Activated CD4-positive, alpha-beta memory T cell treated with anti-CD3 and anti-CD28 coated beads, Interleukin-2, amount 10 ng/mL, durations not matched to agents 7 days and 5 days (primary cell): ENCODE measurements at places on chromosomes 11 and 22.

DNA sequence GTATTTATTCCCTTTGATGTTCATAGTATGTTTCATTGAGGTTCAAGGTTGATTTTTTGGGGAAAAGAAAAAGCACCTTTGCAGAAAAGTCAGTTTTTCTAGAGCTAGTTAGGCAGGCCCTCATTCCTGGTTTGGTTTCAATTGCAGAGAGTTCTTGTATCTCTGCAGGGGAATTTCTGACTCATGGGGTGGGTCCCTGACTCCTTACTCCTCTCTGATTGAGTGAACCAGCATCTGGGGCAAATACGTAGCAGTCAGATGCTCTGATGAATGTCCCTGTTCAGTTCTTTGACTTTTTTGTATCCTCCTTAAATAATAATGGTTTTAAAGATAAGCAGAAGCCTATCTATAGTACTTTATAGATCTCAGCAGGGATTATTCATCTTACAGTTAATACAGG is 7.7 kb upstream of the NCR3LG1 start:
- DNase-seq, result no peak

- DNase-seq, result no peak
Measured at GRCh38 chr22:49306632-49307480, 520.8 kb downstream of the BRD1 start.

- no peak for DNase-seq
Measured at GRCh38 chr11:10605941-10606381, 37.5 kb upstream of the LYVE1 start.

GRCh38 chr11:9137293-9138132 is 46.1 kb upstream of the SCUBE2 start:
- peak; percentile 78 for DNase-seq

DNA sequence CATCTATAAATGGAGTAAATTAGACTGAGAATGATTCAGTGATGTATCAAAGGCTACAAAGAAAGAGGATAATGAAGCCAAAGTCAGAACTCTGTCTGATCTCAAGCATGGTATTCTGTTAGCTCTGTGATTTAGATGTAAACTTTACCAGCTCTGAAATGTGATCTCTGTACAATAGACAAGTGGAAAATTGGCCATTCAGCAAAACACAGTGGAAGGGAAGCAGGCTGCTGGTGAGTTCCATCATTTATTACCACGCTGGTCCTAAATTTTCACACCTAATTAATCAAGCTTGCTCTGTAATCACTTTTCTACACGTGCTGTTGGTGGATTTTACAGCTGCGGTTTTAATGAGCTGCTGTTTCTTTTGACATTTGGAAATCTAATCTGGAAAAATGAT is 145.1 kb upstream of the OPCML start:
- DNase-seq, result no peak

- no peak for DNase-seq
Measured at GRCh38 chr11:94117871-94118270, 10.8 kb upstream of the PANX1 start.

GRCh38 chr22:23984430-23984829 is 4.5 kb downstream of the GSTT2 start:
- DNase-seq, result peak; percentile 60

DNA sequence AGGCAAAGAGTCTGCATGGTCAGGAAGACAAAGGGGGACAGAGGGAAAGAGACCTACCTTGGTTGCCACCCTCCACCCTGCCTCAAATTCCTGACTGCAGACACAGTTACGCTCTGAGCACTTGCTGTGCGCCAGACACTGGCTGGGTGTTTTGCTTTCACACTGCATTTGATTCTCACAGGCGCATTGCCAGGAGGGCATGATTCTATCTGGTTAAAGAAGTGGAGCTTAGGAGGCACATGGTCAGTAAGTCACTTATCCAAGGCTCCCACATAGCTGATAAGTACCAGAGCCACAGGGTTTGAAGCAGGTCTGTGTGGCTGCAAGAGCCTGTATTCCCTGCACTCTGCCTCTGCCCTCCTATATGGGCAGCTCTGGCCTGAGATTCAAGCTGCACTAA is 103.9 kb downstream of the TIMP3 start:
- DNase-seq, result no peak

DNA sequence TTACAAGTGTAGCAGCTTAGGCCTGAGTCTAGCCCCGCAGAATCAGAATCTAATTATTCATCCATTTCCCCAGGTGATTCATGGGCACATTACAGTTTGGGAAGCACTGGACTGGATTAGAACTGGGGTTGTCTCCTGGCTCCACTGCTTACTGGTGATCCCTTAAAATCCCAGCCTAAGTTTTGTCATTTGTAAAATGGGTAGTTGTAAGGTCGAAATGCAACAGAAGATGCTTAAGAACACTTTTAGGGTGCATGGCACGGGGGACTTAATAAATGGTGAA is 1.3 kb downstream of the STX3 start:
- DNase-seq, result no peak

GRCh38 chr11:86222081-86222480 is 22.5 kb upstream of the EED start:
- DNase-seq, result no peak

- DNase-seq, result no peak
Measured at GRCh38 chr11:114440121-114440860, 1.0 kb downstream of the REXO2 start.

GRCh38 chr11:33451364-33451763 is 194.2 kb downstream of the HIPK3 start:
- no peak for DNase-seq

- no peak for DNase-seq
Measured at GRCh38 chr22:43479301-43479950, 67.6 kb downstream of the MPPED1 start.

DNA sequence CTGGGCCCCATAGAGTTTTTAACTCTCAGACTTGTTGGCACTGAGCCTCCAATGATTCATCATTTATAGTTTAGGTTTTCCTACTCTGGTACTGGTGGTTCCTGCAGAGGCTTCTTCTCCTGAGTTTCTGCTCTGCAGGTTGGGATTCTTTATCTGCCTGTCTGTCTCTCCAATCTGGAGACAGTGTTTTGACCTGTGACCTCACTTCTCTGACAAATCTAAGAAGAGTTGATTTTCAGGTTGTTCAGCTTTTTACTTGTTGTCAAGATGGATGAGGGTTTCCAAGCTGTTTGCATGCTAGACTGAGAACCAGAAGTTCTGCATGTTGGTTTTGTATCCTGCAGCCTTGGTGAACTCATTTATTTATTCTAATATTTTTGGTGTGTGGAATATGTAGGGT is 63.9 kb downstream of the JAM3 start:
- DNase-seq, result no peak

- DNase-seq, result no peak
Measured at GRCh38 chr11:123594921-123595320, 59.5 kb downstream of the SCN3B start.

GRCh38 chr22:29260601-29261315 is 7.0 kb downstream of the RHBDD3 start:
- DNase-seq, result no peak

- DNase-seq, result no peak
Measured at GRCh38 chr11:22626573-22627239, 1.1 kb upstream of the FANCF start.

- no peak for DNase-seq
Measured at GRCh38 chr11:87536565-87536964, 498.8 kb downstream of the TMEM135 start.

- no peak for DNase-seq
Measured at GRCh38 chr22:50311606-50312351, 4.3 kb upstream of the PLXNB2 start.

- no peak for DNase-seq
Measured at GRCh38 chr11:20102397-20102796, 57.9 kb downstream of the DBX1 start.

GRCh38 chr22:25930083-25930482 is 188.1 kb downstream of the MYO18B start:
- no peak for DNase-seq

- DNase-seq, result no peak
Measured at GRCh38 chr11:85086504-85087284, 540.5 kb downstream of the DLG2 start.

GRCh38 chr11:104183593-104183992 is 19.6 kb upstream of the PDGFD start:
- DNase-seq, result no peak

DNA sequence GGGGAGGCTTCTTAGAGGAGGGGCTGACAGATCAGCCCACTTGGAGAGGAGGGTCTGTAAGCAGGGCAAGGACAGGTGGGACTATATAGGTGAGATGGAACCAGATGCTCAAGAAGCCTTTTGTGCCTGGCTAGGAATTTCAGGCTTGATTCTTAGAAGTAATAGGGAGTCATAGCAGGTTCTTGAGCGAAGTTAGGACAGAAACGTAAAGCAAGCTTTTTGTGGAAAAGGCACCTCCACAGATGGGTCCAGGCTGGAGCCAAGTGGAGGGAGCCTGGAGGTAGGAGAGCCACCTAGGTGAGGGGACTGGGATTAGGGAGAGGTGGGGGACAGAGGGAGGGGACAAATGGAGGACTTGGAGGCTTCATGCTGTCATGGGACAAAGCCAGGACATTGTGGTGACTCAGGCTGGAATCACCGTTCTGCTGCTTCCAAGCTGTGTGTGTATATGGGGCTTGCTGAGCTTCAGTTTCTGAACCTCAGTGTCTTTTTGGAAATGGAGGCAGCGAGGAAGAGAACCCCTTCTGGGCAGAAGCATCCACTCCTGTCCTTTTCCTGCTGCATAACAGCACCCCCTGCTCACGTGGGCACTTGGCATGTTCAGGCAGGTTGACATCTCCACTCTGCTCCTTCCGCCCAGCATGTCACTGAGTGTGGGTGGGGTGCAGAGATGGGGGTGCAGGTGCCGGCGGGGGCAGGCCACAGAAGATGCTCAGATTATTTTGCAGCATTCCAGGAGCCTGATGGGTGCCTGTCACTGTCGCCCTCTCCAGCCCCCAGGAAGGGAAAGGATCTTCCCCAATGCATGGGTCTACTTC is 58.0 kb downstream of the MCM5 start:
- no peak for DNase-seq

DNA sequence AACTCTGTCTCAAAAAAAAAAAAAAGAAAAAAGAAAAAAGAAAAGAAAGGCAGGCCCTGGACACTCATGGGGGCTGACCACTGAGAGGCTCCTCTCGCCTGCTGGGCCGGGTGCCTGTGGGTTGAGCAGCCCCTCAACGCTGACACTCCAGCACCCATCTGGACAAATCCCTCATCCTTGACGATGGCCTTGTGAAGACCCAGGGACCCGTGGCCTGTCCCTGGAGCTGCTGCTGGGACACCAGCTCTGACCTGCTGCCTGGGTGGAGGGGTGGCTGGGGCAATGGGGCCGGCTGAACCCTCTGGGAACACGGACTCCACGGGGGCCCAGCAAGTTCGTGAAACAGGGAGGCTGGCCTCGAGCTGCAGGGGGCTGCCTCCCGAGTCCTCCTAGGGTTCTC is 10.5 kb upstream of the BID start:
- no peak for DNase-seq

DNA sequence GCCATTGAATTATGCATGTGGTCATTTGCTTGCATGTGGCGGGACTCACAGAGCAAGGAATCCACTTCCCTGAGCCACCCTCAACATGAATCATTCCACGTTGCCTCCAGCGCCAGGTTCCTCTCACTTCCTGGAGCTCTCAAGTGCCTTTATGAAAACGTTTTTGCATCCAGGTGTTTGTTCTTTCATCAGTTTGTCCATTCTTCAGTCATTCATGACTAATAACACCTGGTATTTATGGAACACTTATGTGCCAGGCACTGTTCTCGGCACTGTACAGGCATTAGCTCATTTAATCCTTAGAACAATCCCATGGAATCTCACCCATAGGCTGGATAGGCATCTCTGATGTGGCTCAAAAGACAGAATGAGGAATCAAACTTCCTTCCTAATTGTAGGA is 256.1 kb upstream of the SYN3 start:
- DNase-seq, result no peak

- peak; percentile 15 for DNase-seq
Measured at GRCh38 chr11:45146072-45147016, at the start of gene PRDM11. PRDM11 (plus strand) TSS chr11:45146639; CDS start chr11:45181767, 35,128 bp downstream.

- no peak for DNase-seq
Measured at GRCh38 chr11:2406878-2407410, 6.4 kb downstream of the TSSC4 start.

- DNase-seq, result peak; percentile 57
Measured at GRCh38 chr11:10450462-10451425, 4.3 kb upstream of the AMPD3 start.

DNA sequence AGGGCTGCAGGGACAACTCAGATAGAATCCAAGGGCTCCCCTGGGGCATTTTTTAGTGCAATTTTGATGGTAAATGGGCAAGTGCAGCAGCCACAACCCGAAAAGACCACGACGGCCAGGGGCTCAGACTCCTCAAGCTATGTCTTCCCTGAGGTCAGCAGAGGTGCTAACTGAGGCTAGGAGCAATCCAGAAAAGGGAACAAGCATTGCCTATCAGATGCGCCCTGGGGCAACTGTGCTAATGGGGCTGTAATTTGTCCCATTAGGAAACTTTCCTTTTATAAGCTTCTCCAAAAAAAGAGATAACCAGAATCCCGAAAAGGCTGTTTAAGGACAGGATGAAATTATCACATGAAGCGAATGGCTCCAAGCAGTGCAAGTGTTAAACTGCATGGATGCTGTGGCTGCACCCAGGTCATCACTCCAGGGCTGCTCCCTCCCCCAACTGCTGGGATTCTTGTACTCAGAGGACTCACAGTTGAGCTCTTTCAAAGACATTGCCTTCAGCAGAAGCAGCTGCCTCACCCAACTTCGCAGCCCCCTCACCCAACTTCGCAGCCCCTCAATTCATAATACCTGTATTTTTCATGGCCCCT is 2.8 kb upstream of the CD3E start:
- DNase-seq, result no peak

- DNase-seq, result no peak
Measured at GRCh38 chr11:102497061-102497460, 33.5 kb downstream of the MMP7 start.
